Stimulated activated CD8-positive, alpha-beta memory T cell treated with anti-CD3 and anti-CD28 coated beads, Interleukin-4, amount 100 ng/mL, for 1 hour (primary cell): ENCODE measurements at places on chromosomes 7 and 10.

DNA sequence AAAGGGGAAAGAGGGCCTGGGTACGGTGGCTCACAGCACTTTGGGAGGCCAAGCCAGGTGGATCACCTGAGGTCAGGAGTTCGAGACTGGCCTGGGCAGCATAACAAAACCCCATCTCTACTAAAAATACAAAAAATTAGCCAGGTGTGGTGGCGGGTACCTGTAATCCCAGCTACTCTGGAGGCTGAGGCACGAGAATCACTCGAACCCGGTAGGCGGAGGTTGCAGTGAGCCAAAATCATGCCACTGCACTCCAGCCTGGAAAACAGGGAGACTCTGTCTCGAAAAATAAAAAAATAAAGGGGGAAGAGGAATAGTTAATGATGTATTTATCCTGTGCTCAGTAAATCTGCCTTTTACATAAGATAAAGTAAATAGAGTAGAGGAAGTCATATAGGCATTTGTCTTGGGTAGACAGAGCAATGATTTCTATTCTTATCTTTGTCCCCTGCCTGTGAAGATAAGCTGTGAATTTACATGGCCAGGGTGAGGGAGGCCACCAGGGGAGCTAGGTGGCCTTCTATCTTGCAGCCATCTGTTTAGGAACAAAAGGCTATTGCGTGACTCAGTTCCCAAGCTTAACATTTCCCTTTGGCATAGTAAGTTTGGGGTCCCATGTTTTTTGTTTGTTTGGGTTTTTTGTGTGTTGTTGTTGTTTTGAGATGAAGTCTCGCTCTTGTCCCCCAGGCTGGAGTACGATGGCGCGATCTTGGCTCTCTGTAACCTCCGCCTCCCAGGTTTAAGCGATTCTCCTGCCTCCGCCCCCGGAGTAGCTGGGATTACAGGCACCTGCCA, 73.2 kb upstream of the GTF2I start:
- DNase-seq = no peak

- DNase-seq = no peak
Observed at GRCh38 chr7:16430133-16430532, 8.8 kb upstream of the CRPPA start.

DNA sequence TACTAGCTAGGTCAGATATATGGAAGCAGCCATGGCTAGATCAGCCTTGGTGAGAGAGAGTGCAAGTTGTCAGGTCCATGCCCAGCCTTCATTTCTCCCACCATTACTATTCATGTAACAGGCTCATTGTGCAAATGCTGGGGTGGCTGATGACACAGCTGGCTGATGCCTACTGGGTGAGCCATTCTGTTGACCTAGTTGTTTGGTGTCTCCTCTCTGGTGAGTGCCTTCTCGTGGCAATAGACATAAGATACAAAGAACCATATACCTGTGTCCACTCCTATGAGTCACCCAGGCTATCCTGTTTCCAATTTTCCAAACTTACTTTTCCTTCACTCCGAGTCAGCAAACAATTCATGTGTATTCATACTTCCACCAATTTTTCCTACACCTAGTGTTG, 46.0 kb downstream of the ZNF25 start:
- no peak for DNase-seq

DNA sequence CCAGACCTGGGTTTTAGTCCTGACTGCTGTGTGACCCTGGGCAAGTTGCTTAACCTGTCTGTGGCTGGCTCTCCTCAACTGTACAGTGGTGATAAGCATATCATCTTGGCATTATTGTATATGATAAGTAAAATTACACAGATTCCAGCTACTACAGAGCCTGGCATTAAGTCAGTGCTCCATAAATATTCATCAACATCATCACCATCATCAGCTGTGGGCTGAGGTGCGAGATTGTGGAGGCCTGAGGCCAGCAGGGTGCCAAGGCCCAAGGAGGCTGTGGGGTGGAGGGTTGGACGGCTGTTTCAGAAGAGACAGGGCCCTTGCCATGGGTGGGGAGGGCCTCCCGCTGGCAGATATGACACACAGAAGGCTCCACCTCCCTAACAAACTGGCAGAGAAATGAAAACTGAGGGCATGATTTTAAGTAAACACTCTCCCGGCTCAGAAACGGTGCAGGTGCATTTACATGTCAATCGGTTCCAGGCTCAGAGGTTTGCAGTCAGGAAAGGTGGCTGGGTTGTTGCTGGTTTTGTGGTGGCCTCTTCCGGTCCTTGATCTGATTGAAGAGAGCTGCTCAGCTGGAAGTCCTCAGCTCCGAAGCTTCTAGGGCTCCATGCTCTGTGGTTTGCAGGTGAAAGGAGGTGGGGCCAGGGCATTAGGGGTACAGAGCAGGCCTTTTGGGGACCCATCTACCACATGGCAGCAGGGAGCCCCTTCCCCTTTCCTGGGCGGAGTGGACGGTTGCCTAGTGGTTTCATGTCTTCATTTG, 10.2 kb downstream of the CRYGN start:
- peak; percentile 29 for DNase-seq

GRCh38 chr7:4959306-4959705, 319 bp upstream of the MMD2 start:
- no peak for DNase-seq

GRCh38 chr7:159075563-159076238, 69.0 kb downstream of the VIPR2 start:
- no peak for DNase-seq

- no peak for DNase-seq
Observed at GRCh38 chr10:19904202-19904661, 88.0 kb downstream of the PLXDC2 start.

- DNase-seq = no peak
Observed at GRCh38 chr7:139875821-139876241, 46.8 kb downstream of the TBXAS1 start.

DNA sequence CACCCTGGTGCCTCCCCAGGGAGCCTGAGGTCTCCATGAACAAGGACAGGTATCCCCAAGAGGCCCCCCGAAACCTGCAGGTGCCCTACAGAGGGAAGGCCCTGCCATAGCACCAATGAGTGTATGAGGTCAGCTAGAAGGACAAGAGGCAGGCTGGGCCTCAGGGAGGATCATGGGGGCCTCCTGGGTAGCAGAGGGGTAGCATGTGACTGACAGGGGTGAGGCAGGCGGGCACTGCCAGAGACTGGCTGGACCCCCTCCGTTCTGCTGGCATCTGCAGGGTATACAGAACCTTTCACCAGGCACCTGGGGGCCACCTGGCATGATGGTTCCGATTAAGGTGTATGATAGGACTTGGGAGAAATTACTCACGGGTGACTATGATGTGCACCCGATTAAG, 79.2 kb upstream of the KCTD7 start:
- DNase-seq = no peak

DNA sequence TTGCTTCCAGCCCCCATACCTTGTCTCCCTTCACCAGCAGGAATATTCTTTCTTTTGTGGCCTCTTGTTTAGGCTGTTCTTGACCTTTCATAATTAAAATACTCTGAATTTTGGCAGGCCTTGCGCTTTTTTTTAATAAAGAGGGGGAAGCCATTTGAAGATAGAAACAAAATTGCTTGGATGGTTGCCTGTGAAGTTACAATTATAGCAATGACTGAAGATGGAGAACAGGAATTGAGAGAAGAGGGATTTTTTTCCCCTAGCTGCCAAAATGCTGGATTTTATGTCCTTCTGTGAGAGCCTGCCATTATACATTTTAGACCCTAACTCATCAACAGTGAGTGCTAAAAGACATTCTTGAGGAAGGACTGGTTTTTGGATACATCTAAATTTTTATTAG, 24.8 kb downstream of the FGFBP3 start:
- DNase-seq = no peak

DNA sequence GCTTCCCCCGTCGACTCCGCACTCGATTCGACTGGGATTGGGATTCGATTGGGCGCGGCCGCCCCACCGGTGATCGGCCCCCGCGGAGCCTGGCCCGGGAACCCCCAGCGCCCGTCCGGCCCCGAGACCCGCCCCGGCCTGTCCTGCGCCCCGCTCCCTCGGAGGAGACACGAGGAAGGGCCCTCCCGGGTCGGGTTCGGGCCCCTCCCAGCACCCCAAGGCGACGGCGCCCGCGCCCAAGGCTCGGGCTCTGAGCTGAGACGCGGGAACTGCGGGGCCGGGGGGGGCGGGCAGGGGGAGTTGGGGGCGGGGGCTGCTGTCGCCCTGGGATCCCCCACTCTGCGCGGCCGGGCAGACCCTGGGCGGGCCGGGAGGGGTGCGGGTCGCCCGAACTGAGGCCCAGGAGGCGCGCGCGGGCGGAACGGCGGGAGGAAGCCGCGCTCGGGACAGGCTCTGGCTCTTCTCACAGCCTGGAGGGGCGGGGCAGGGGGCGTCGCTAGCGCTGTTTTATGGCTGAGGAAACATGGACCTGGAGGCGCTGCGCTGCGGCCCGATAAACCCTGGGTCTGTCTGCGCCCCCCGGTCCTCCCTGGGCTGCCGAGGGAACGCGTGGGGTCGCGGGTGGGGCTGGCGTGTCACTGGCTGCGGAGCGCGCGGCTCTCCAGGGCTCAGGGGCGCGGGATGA, 1.7 kb upstream of the NKX6-2 start:
- no peak for DNase-seq

DNA sequence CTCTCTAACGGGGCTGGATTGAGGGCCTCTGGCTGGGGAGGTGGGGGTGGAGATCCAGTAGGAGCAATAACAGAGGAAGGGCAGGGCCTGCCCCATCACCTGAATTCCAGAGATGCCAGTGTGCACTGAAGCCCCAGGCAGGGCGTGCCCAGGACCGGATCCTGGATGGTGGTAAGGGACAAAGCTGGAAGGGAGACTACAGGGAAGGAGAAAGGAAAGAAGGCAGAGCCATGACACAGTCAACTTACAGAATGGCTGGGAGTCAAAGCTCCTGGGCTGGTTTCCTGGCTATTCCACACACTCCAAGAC, 666 bp downstream of the TMEM139 start:
- no peak for DNase-seq

DNA sequence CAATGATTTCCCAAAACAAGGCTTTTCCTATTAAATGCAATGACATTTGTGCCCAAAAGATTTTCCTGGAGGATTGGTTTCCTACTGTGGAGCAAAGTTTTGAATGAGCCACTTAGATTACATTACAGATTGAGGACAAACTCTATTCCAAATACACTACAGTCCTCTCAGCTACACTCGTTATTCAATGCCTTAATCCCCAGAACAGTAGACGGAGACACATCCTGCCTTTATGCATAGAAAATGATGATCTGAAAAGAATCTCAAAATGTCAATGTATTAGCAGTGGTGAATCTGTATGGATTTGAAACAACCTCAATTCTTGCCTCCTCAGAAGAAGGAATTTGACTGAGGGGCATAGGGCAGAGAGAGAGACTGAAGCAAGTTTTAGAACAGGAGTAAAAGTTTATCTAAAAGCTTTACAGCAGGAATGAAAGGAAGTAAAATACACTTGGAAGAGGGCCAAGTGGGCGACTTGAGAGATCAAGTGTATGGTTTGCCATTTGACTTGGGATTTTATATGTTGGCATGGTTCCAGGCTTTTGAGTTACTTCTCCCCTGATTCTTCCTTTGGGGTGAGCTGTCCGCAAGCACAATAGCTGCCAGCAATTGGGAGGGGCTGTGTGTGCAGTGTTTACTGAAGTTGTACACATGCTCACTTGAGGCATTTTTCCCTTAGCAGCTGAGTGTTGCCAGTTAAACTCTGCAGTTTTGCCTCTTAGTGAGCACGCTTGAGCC, 891.9 kb upstream of the MBL2 start:
- DNase-seq = no peak

GRCh38 chr10:77350134-77350533, 287.5 kb downstream of the KCNMA1 start:
- no peak for DNase-seq

DNA sequence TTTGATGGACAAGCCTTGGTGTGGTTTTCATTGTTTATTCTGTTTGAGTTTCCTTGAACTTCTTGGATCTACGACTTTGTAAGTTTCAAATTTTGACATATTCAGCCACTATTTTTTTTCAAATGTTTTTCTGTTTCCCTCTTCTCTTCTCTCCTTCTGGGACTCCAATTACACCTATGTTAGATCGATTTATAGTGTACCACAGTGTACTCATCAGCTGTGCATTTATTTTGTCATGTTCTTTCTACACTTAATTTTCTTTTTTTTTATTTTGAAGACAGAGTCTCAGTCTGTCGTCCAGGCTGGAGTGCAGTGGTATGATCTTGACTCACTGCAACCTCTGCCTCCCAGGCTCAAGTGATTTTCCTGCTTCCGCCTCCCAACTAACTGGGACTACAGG, 16.2 kb downstream of the OLAH start:
- no peak for DNase-seq

GRCh38 chr10:127485153-127485857, 63.8 kb upstream of the NPS start:
- DNase-seq = no peak

DNA sequence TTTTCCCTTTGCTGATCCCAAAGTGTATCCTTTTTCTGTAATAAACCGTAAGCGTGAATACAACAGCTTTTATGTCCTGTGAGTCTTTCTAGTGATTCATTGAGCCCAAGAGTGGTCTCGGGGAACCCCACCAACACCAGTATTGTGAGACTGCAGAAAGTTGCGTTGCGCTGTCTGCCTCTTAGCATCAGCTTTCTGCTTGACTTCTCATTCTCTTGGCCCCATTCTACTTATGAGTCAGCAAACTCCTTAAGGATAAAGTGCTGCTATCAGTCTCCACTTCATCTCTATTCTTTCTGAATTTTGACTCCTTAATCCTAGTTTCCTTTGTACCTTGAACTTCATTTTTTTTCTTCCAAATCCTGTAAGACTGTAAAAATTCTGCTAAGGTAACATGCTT, 184.3 kb upstream of the MBL2 start:
- no peak for DNase-seq

GRCh38 chr7:135245226-135246190, 11.9 kb downstream of the STRA8 start:
- no peak for DNase-seq

DNA sequence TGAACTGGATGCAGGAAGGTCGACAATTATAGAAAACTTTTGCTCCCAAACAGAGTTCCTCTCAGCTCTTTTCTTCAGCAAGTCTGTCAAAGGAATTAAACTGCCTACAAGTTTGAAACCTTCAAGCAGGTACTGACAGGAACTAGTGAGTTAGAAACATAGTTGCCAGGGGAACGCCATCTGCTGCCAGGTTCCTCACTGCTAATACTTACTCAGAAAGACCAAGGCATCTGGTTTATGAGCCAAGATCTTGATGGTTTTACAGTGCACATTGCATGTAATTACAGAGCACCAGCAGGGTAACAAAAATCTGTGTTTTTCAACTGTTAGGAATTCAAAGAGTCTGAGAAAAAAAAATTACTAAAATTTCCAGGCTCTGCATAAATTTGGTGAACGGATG, 300.0 kb upstream of the NRG3 start:
- DNase-seq = no peak

- no peak for DNase-seq
Observed at GRCh38 chr7:47400741-47401206, 181.1 kb downstream of the TNS3 start.

GRCh38 chr7:140989068-140989467, 25.7 kb downstream of the MRPS33 start:
- DNase-seq = no peak

DNA sequence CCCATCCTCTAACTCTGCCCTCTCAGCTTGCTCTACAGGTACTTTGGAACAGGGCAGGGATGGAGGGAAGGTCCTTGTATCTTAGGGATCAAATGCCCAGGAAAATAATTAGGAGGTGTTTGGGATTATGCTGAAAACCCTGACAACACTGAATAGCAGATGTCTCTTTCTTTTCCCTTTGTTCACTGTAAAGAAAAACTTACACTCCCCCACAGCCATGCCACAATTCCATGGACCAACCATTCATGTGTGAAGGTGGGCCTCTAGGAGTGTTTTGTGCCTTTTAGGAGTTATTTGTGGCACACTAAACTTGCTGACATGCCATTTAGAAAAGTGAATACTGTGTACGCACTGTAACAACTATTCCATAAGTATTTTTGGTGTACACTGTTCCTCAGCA, 108.1 kb downstream of the SNX10 start:
- no peak for DNase-seq
